Activated T-cell treated with anti-CD3 and anti-CD28 coated beads, Interleukin-2, amount 50 U/mL, for 72 hours (primary cell): ENCODE measurements at places on chromosomes 6 and 20. TPM values are rescaled to one million over a fixed set of nuclear protein-coding genes. Genes with fewer than 3 reads are reported as not detected.

DNA sequence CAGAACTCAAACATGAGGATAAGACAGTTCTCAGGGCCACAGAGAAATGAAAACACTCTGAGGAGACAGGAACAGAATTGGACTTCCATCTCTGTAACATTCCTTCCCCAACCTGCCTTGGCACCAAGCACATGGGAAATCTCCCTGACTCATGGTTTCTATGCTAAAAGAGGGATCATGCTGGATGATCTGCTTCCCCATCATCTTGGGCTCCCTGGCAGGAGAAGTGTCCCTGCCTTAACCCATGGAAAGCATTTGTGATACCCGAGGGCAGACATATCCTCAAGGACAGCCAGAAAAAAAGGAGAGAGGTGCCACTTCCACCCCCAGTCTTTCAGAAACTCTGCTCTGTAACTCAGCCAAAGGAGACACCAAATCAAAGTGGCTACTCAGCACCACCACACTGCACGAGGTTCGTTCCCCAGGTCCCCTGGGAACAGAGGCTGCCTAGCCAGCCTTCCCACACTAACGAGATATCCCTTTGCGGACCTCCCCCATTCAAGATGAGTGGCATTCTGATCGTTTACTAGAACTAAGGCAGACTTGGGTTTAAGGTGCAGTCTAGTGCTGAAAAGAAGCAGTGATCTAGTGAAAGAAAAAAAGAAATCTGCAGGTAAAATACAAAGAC is 34.8 kb downstream of the BLOC1S5 start:
- H3K27me3 ChIP-seq, result no peaks in the 10 kb centered on the region
- no peak overlapping the region for H3K27ac ChIP-seq
- DNase-seq, result no peak
- H3K4me1 ChIP-seq, result peaks cover 20% of the 10 kb centered on the region

The TREML1 gene
- total RNA-seq, result not detected

GRCh38 chr20:8293750-8294149 is 161.7 kb downstream of the PLCB1 start:
- no peak overlapping the region for H3K27ac ChIP-seq
- DNase-seq, result no peak
- no peaks in the 10 kb centered on the region for H3K4me1 ChIP-seq
- H3K27me3 ChIP-seq, result no peaks in the 10 kb centered on the region

The FERMT1 gene
- 0.37 TPM for total RNA-seq

- peak overlapping the region; percentile 15 for H3K4me3 ChIP-seq
- peaks cover 28% of the 10 kb centered on the region for H3K4me1 ChIP-seq
- H3K27ac ChIP-seq, result peak overlapping the region; percentile 64
- DNase-seq, result peak; percentile 72
- H3K36me3 ChIP-seq, result no peaks in the 10 kb centered on the region
Measured at GRCh38 chr6:155327326-155328073, 13.2 kb upstream of the TFB1M start.

The NFATC2 gene
- 39.9 TPM for total RNA-seq

The TMEM74B gene
- total RNA-seq, result 0.60 TPM

GRCh38 chr6:38593409-38593808 is 46.3 kb downstream of the BTBD9 start:
- no peak for DNase-seq
- H3K4me3 ChIP-seq, result peak overlapping the region; percentile 66
- H3K36me3 ChIP-seq, result no peaks in the 10 kb centered on the region
- H3K4me1 ChIP-seq, result peaks cover 30% of the 10 kb centered on the region
- H3K27ac ChIP-seq, result peak overlapping the region; percentile 96

The APOM gene
- total RNA-seq, result 6.0 TPM

DNA sequence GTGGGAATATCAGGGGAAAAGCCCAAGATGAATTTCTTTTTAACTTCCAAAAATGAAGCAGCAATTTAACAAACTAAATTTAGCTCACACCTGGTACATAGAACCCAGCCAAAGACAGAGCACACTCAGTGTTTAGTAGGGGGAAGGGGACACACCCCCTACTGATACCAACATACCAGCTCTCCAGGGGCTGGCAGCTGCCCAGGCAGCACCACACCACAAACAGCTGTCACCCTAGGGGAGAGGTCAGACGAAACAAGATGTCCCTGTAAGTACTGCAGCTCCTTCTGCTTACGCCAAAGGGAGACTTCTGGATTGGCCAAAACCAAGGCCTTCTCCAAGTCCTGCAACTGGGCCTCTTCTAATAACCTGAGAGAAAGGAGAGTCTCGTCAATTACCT is 26.0 kb downstream of the MDN1 start:
- peaks cover 29% of the 10 kb centered on the region for H3K4me1 ChIP-seq
- H3K4me3 ChIP-seq, result no peak overlapping the region
- H3K36me3 ChIP-seq, result peaks cover 41% of the 10 kb centered on the region
- DNase-seq, result no peak
- H3K27ac ChIP-seq, result peak overlapping the region; percentile 72
